Activated CD4-positive, alpha-beta T cell treated with anti-CD3 and anti-CD28 coated beads, Interleukin-2, Interleukin-4, amounts not matched to agents 100 ng/mL and 50 ng/mL, durations not matched to agents 16 hours and 8 hours (primary cell): ENCODE measurements at places on chromosomes 2 and 18.

- DNase-seq = no peak
These were observed 846 bp upstream of the FKBP7 start for GRCh38 chr2:178479275-178479616.

- DNase-seq = no peak
These were observed 156.5 kb downstream of the TNS1 start for GRCh38 chr2:217846321-217846743.

DNA sequence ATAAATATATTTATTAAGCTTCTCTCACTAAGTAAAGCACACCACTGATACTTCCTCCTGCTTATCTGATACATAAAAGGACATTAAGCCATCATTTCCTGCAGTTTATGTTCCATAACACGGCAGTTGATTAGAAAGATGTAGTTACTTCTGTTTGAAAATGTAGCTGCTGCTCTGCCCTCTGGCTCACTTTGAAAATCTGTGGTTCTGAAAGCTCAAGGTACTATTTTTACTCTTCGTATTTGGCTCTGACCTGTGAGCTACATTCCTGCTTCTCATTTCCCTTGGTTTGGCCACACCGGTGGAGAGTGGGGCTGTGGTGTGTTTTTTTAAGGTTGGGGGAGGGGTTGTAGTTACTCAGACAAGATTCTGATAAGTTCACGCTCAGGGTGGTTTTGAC is 12.8 kb upstream of the TTN start:
- DNase-seq = peak; percentile 3

DNA sequence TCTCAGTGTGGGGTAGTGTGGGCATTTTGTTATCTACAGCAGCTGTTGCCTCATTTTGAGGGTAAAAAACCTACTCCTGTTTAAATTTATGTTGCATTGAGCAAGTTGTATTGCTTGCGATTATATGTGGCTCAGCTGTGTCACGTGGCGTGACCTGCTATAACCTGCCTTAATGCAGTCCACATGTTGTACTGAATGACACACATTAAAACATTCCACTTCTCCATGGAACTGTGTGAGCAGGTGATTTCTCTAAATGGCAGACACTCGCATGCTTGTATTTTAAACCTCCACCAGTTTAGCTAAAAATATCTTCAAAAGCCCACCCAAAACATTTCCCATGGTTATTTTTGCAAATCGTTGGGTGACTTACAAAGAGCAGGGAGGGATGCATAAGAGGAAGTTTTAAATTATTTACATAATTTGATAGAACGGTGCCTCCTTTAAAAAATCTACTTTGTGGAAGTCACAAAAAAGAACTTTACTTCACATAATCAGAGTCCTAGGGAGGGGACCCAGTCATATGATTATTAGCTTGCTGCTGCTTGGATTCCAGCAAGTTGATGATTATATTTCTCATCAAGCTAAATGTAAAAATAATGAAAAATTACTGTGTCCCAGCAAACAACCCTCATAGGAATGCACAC is 163.3 kb upstream of the ZEB2 start:
- no peak for DNase-seq

DNA sequence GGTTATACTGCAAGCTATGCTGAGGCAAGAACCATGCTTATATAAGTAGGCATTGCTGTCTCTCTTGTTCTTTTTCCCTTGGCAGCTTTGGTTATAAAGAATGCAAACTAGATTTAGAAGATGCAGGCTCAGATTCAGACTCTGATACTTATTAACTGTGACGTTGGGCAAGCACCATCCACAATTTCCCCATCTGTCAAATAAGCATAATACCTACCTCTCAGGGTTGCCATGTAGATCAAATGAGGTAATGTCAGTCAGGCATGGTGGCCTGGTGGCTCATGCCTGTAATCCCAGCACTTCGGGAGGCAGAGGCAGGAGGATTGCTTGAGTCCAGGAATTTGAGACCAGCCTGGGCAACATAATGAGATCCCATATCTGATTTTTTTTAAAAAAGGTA is 21.7 kb downstream of the ITGAV start:
- no peak for DNase-seq

GRCh38 chr2:68110102-68110501 is 47.3 kb upstream of the C1D start:
- no peak for DNase-seq

DNA sequence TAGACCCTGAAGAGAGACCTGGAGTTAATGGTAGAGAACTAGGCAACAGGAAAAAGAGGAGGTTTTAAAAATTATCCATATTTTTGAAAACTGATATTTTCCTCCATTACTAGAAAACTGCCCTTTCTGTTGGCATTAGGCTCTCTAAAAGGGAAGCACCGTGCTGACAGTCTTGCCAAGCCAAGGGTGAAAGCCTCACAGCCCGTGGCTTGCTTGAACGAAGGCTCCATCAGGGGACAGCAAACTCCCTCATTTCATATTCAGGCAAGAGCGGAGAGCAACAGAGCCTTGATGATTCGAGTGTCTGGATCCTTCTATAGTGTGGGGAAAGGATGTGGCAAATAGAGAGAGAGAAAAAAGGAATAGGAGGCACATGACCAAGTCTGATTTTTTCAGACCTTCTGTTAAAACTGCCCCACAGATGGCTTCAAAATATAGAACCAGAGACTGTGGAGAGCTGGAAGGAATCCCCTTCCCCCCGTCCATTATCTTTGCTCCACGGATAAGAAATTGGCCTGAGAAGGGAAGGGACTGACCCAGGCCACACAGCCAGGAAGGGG is 67.0 kb downstream of the CACNB4 start:
- no peak for DNase-seq

DNA sequence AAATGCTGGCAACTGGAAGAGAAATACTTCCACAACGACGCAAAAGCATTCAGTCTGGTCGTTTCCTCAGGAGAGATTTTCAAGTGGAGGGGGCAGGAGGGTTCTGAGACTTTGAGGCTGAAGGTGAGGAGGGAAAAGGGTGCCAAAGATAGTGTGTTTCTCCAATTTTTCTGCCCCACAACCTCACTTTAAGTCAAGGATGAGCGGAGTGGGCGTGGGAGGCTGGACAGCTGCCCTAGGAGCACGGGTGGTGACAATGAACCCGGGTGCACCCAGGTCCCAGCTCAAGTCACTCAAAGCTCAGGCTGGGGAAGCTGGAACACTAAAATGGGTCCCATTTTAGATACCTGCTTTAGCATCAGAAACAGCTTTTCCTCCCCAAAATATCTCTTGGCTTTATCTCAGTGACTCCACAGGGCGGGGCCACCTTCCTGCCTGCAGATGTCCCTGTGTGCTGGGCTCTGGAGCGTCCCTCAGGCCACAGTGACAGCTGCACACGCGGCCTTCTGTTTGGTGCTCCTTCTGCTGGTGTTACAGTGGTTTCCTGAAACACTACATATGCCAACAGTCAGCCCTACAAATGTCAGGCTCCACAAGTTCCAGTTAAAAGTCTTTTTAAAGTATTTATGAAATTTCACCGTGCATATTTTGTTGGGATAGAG is 1.4 kb upstream of the MBP start:
- DNase-seq = peak; percentile 48

DNA sequence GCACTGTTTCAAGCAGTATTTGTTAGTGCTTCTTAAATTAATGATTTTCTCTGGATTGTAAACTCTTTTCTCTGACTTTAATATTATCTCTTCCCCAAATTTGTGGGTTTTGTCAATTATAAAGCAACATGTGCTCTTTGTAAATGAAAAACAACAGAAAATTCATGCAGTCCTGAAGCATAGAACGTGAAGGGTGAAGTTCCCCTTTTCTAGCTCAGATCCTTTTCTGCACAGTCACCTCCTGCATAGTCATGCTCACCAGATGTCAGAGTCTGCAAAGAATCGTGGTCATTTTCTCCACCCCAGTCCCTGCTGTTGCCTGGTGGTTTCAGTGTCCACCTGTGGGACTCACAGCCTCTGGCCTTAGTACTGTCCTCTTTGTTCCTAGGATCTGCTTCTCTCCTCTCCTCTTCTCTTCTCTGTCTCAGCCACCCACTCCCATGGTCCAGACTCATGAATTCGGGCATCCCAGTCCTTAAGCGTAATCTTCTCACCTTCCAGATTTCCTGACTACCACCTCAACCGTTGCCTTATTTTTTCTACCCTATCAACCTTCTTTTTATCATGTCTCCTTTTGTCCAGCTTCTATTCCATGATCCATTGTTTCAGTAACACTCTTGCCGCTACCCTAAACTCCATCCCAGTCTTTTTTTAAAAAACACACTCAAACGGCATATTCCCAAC is 229.1 kb downstream of the RTP5 start:
- no peak for DNase-seq

- DNase-seq = no peak
These were observed 117.5 kb upstream of the NCKAP5 start for GRCh38 chr2:133685636-133686215.

DNA sequence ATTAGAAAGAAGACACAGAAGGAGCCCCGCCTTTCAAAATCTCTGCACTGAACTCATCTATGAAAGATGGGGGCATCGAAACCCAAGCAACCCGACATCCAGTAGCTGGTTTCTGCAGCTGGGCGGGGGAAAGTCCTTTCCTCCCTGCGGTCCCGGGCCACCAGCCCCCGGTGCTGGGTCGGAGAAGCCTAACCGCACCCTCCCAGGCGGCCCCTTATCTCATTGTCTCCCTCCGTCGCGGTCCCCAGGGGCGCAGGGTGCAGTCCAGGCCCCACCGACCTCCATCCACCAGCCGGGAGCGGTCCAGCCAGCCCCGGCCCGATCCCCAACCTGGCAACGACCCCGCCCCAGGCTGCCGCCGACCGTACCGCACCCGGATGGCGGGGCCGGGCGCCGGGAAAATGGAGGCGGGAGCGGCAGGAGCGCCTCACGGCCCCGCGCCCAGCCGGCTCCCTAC is 452 bp downstream of the RAPH1 start:
- peak; percentile 28 for DNase-seq

DNA sequence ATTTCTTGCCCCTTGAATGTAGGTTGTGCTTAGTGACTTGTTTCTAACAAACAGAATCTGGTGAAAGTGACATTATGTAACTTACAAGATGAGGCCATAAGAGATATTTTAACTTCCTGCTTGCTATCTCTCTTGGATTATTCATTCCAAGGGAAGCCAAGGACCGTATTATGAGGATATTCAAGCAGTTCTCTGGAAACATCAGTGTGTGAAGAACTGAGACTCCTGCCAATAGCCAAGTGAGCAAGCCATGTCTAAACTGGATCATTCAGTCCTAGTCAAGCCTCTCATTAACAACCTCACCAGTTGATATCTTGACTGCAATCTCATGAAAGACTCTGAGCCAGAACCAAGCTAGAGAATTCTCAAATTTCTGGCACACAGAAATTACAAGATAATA is 765.1 kb upstream of the SLC8A1 start:
- DNase-seq = no peak

DNA sequence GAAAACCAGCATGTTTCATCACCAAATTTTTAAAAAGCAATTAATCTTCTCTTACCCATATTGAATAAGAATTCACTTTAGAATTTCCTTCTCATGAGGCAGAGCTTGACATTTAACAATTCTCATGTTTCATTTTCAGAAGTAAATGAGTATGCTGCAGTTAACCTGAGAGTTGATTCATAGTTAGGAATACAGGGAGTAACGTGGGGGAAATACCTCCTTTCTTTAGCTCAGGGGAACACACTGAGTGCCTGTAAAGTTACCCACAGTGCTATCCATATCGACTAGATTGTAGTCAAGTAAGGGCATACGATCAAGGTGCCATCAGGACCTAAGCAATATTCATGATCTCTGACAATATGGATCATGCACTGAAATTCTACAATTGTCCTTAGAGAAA is 38.9 kb upstream of the ATIC start:
- no peak for DNase-seq

DNA sequence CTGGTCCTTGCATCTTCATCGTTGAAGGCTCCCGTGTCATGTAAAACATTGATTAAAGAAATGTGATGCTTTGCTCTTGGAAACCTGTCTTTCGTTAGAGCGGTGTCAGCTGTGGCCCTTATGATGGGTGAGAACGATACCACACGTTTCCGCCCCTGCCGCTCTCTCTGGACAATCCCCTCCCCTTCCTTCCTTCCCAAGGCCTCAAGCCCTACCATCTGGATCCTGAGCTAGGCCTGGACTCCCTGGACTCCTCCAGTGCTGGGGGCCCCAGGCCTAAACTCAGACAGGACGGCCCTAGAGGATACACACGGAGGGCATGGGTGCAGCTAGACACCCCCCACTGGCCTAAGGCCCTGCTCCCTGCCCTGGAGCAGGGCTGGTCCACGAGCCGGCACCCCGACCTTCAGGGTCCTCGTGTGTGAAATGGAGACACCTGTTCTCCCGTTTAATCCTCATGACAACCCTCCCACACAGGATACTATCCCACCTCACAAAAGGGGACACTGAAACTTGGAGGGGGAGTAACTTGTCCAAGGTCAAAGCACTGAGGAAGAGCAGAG is 13.2 kb downstream of the BIN1 start:
- DNase-seq = no peak

DNA sequence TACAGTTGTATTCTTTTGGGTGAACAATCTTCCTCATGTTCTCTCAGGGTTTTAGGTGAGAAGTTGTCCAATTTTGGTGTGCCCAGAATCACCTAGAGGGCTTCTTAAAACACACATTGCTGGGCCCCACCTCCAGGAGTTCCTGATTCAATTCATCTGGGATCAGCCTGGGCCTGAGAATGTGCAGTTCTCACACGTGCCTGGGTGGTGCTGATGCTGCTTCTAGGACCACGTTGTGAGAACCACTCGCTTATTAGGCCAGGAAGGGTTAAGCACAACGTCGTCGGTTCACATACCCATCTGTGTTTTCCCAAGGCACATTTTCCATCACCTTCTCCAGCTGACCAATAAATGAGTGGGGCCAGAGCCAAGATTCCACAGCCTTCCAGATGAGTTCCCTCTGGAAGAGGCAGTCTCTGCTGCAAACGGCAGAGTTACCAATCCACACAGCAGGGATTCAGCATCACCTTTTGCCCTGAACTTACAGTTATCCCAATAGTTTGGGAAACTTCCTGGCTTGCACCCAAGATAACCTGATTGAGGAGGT is 277.7 kb upstream of the HNRNPA3 start:
- no peak for DNase-seq

- no peak for DNase-seq
These were observed 154.8 kb upstream of the ID2 start for GRCh38 chr2:8527031-8527430.

DNA sequence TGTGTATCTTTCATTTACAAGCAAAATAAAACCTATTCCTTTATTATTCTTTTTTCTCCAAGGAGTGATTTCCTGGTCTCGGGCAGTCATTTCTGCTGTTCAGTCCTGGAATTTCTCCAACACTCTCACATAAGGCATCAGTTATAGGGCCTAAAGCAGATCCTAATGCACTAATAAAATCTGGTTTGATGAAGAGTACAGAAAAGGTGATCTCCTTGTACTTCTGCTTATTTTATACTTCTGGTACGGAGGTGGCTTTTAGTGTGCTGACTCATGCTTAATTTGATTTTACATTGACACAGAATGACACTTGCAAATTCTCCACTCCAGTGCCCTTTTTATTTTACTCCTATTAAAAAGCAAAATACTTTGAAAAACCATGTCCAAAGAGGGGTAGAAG is 157.4 kb downstream of the DOK6 start:
- no peak for DNase-seq

GRCh38 chr2:234864506-234864905 is 87.3 kb upstream of the SH3BP4 start:
- DNase-seq = no peak

- DNase-seq = no peak
These were observed 28.3 kb downstream of the RPL37A start for GRCh38 chr2:216526939-216527338.
